ENCODE measurements at places on chromosomes 3 and 15. TPM values are rescaled to one million over a fixed set of nuclear protein-coding genes. Genes with fewer than 3 reads are reported as not detected.

GRCh38 chr15:74156678-74157411, 16.7 kb upstream of the ISLR start:
- no peaks in the 10 kb centered on the region for H3K27me3 ChIP-seq
- no peak for DNase-seq
- no peak overlapping the region for H3K27ac ChIP-seq
- H3K4me3 ChIP-seq: no peak overlapping the region

DNA sequence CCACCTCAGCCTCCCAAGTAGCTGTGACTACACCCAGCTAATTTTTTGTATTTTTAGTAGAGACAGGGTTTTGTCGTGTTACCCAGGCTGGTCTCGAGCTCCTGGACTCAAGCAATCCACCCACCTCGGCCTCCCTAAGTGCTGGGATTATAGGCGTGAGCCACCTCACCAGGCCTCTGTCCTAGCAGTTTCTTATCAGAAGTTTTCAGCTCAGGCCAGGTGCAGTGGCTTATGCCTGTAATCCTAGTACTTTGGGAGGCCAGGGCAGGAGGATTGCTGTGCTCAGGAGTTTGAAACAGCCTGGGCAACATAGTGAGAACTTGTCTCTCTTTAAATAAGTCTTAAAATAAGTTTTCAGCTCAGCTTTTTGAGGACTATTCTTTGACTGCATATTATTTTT, 48.4 kb downstream of the SGO1 start:
- H3K4me1 ChIP-seq: no peaks in the 10 kb centered on the region
- DNase-seq: no peak
- H3K27ac ChIP-seq: no peak overlapping the region
- H3K27me3 ChIP-seq: no peaks in the 10 kb centered on the region

DNA sequence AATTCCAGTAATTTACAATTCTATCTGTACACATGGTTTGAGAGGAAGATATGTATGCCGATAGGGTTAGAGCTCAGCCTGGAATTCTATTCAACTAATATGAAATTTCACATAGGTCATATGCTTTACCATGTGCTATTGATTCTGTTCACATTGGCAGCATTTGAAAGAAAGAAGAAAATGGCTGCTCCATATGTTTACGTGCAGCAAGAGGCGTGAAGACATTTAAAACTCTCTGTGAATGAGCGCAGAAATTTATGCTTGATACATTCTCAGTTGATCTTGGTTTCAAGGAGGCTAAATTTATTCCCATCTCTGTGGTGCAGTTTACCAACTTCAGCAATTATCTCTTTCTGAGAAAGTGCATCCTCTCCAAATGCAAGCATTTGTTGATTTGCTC, 478.9 kb downstream of the CNTN4 start:
- no peak for DNase-seq
- H3K27ac ChIP-seq: no peak overlapping the region
- no peak overlapping the region for H3K4me3 ChIP-seq
- H3K27me3 ChIP-seq: no peaks in the 10 kb centered on the region
- H3K4me1 ChIP-seq: no peaks in the 10 kb centered on the region
- H3K36me3 ChIP-seq: no peaks in the 10 kb centered on the region

GRCh38 chr3:138426211-138426610, 8.2 kb upstream of the ESYT3 start:
- H3K36me3 ChIP-seq: no peaks in the 10 kb centered on the region
- no peaks in the 10 kb centered on the region for H3K4me1 ChIP-seq
- no peak for DNase-seq
- no peak overlapping the region for H3K4me3 ChIP-seq
- H3K27ac ChIP-seq: no peak overlapping the region

DNA sequence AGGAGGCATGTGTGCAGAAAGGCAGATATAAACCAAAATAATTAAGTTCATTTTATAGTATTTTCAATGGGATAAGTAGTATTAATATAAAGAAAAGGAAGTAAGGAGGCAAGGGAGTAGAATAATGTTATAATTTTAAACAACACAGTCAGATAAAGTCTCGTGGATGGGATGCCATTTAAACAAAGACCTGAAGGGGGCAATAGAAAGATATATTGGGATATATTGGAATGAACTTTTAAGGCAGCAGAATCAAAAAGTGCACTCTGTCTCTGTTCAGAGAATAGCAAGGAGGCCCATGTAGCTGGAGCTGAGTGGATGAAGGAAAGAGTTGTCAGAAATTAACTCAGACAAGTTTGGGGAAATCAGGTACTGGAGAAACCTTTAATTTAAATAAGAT, 158.7 kb downstream of the CGGBP1 start:
- DNase-seq: no peak
- no peak overlapping the region for H3K27ac ChIP-seq
- H3K27me3 ChIP-seq: no peaks in the 10 kb centered on the region
- no peak overlapping the region for H3K4me3 ChIP-seq
- no peaks in the 10 kb centered on the region for H3K4me1 ChIP-seq

The TSEN2 gene
- total RNA-seq: 16.2 TPM

The RUBCN gene
- total RNA-seq: 57.1 TPM

The PP2D1 gene
- total RNA-seq: not detected

The ZNF80 gene
- 0.44 TPM for total RNA-seq
